ENCODE measurements at places on chromosomes 2 and 18.

DNA sequence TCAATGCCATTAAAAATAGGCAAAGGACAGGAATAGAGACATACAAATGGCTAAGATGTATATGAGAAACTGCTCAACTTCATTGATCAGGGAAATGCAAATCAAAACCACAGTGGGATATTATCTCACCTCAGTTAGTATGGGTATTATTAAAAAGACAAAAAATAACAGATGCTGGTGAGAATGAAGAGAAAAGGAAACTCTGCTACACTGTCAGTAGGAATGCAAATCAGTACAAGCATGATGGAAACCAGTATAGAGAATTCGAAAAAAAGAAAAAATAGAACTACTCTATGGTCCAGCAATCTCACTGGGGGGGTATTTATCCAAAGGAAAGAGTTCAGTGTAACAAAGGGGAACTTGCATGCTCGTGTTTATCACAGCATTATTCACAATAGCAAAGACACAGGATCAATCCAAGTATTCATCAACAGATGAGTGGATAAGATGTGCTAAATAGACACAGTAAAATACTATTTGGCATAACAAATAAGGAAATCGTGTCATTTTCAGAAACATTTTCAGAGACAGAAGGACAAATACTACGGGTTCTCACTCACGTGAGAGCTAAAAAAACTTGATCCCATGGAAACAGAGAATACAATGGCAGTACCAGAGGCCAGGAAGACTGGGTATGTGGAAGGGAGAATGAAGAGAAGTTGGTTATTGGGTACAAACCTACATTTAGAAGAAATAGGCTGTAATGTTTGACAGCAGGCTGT lies 60.6 kb downstream of the CCDC74A start:
- no peak for DNase-seq

DNA sequence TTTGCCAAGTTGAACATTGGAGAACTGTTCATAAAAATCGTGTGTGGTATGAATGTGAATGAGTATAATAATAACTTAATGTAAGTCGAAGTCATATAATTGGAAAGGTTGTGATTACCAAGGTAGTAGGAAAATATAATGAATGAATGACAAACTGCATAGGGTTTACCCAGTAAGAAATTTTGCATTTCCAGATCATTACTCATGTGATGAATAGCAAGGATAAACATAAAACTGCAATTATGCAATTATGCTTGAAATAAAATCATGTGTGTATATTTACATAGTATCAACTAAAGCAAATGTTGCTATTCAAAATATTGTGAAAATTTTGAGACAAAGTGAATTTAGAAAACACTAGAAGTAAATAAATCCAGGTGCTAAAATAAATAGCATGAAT lies 1108.7 kb upstream of the TMEFF2 start:
- no peak for DNase-seq

- no peak for DNase-seq
Observed at GRCh38 chr18:1914489-1914888, 656.8 kb downstream of the METTL4 start.

GRCh38 chr2:121480826-121481225 lies 49.9 kb upstream of the RNU4ATAC start:
- DNase-seq, result peak; percentile 59

GRCh38 chr2:64315291-64315960 lies 138.5 kb upstream of the LGALSL start:
- DNase-seq, result no peak

- DNase-seq, result no peak
Observed at GRCh38 chr2:178392215-178392614, 58.8 kb downstream of the PRKRA start.

- no peak for DNase-seq
Observed at GRCh38 chr2:142857256-142858164, 20.0 kb upstream of the KYNU start.

DNA sequence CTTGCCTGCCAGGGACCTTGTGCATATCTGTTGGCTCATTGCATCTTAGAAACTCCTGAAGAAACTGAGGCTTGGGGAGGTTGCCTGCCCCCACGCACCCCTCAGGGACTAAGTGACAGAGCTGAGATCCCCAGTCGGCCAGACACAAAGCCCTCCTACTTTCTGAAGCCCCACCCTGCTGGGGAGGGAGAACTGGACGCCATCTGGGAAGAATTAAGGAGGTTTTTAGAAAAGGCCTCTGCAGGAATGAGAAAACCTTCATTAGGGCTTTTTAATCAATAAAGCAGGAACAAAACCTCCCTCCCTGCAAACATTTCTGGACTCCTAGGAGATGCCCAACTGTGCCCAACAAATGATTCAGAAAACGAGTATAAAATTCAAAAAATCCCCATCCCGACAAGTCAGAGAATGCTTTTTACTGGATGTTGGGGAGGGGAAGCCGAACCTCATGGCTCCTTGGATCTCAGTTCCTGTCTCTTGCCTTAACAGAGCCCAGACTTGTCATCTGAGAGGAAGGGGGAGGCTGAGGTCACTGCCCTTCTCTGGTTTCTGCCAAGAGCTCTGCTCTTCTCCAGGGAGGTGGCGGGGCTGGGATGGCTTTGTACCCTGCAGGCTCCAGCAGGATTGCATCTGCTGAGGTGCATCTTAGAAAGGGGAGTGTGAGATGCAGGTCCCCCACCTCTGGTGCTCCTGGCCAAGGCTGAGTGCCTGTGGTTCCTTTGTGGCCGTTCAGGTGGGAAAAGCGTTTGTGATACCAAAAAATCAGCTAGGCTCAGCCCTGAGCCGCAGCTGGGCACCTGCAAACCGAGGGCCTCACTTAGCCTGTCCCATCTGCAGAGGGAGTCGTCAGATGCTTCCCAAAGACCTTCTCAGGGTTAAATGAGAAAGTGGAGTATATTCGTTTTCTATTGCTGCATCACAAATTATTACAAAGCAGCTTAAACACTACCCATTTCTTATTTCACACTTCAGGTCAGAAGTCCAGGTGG lies 142.4 kb downstream of the ZFP36L2 start:
- no peak for DNase-seq

GRCh38 chr2:18795906-18796305 lies 206.5 kb upstream of the NT5C1B start:
- DNase-seq, result no peak

- no peak for DNase-seq
Observed at GRCh38 chr18:9404565-9405060, 70.0 kb downstream of the TWSG1 start.

DNA sequence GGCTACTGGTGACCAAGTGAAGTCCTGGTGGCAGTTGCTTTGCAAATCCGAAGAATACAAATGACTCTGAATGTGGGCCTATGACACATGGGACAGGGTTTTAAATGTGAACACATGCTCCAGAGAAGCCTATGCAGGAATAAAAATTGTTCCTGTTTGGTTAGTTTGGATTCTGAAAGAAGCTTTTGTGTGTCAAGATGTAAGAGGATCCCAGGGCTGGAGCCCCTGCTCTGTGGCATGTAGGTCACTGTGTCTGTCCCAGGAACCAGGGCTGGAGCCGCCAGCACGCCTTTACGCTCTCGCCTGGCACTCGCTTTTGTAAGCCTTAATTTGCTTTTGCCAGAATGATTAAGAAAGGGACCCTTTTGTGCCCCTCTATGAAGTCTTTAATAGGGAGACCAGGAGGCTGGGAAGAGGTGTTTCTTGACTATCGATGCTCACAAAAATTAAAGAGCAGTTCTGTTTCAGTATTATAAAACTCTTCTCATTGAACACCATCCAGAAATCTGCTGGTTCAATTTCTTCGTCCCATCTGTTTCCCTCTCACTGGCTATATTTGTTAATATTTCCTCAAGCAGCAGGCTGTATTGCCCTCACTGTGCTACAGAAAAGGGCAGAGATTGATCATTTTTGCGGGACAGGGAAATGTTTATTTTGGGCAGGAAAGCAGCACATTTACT lies 532.7 kb upstream of the POU3F3 start:
- no peak for DNase-seq

DNA sequence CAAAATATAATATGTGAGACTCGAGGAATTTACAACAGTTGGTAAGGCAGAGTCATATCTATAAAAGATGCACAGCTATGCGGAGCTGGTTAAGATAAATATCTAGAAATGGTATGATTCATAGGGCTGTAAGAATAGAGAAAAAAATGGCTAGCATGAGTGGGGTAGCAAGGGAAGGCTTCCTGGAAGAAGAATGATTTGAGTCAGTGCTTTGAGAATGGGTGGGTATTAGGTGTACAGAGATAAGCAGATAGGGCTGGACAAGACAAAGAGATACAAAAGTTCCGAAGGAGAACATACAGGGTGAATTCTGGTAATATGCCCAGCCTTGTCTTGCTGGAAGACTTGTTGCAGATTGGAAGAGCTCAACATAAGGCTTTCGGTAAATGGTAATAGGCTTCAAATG lies 291.5 kb upstream of the CCDC68 start:
- no peak for DNase-seq

GRCh38 chr2:10014418-10015190 lies 28.7 kb upstream of the KLF11 start:
- DNase-seq, result no peak
